ENCODE measurements at places on chromosomes 6 and 20.

- no peak for DNase-seq
These were observed 71.4 kb downstream of the CEP57L1 start for GRCh38 chr6:109166673-109167072.

- peak; percentile 38 for DNase-seq
These were observed 36.6 kb downstream of the NSFL1C start for GRCh38 chr20:1430004-1430451.

DNA sequence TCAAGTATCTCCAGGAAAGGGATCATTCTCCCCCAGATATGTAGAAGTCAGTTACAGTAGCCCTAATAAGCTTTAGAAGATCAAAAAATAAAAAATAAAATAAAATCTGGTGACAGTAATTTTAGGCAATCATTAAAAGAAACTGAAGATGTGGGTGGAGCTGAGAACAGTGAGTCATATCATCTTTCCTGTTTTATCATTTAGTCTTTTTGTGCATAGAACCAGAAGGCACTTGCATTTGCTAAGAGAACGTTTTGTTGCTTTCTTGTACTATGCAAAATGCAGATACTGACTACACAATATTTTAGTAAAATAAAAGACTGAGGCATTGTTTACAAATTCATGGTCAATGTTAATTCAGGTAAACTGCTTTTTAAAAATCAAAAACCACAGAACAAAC is 497.4 kb upstream of the EPHA7 start:
- no peak for DNase-seq

GRCh38 chr6:90083891-90084290 is 189.6 kb downstream of the GJA10 start:
- no peak for DNase-seq

- no peak for DNase-seq
These were observed 29.1 kb upstream of the LGSN start for GRCh38 chr6:63348836-63349235.

GRCh38 chr6:144715344-144715743 is 430.2 kb downstream of the UTRN start:
- peak; percentile 32 for DNase-seq

DNA sequence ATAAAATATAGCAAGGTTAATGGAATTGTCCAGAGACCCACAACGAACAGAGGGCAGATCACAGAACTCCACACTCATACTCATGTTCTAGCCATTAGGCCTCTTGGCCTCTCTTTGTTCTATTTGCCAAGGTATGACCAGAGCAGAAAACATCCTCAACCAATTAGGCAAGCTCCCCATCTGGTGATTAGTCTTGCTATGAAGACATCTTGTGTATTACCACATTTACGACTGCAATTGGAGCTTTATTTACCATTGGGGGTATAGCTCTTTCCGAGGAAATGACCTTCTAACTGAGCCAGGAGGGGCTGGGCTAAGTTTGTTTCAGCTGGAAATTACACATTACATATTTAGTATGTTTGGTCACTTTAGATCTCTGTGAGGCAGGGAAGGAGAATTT is 593.9 kb downstream of the CD109 start:
- DNase-seq = no peak

DNA sequence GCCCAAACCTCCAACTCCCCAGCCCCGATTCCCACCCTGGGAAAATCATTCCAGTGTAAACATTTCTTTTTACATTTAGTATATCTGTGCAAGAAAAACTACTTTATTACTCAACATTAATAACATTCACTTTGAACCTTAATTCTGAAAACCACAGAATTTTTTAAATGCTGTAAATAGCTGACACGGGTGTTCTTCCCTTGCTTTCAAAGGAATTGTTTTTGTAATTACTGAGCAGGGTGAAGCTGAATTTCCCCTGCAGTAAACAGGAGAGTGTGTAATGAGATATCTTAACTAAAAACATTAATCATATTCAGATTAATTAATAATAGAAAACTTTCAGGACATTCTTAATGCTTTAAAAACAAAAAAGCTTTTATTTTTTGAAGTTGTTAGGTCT is 99.3 kb upstream of the CITED2 start:
- no peak for DNase-seq

DNA sequence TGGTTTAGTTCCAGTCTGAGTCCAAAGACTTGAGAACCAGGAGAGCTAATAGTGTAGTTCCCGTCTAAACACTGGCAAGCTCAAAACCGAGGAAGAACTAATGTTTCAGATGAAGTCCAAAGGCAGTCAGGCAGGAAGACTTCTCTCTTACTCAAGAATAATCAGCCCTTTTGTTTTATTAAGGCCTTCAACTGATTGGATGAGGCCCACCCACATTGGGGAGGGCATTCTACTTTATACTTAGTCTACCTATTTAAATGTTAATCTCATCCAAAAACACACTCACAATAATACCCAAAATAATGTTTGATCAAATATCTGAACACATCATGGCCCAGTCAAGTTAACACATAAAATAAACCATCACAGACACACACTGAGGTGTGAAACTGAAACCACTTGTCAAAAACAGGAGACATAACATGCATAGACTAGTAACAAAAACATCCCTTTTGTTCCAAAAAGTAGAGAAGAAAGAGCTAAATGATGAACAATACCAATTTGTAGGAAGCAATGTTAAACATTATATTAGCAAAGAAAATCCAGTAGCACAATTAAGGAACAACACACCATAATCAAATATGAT is 50.2 kb upstream of the SENP6 start:
- DNase-seq = no peak

DNA sequence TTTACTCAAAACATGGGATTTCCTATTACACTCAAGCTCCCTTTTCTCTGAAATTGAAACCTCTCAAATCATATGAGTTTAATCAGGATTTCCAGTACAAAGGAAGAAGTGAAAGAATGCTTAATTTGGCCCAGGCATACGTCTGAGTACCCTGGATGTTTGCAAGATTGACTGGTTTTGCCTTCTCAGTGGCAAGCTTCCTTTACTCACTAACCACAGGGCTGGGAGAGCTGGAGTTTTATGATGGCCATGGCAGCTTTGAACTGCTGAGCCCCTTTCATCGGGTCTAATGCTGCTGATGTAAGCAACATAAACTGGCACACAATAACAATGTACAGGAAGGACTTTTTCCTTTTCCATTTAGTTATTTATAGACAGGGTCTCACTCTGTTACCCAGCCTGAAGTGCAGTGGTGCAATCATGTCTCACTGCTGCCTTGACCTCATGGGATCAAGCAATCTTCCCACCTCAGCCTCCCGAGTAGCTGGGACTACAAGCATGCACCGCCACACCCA is 194.8 kb downstream of the SLC35F1 start:
- peak; percentile 0 for DNase-seq

- no peak for DNase-seq
These were observed 11.4 kb upstream of the KCNQ2 start for GRCh38 chr20:63483834-63484233.

- DNase-seq = no peak
These were observed 27.1 kb downstream of the PRR18 start for GRCh38 chr6:166281104-166281503.

DNA sequence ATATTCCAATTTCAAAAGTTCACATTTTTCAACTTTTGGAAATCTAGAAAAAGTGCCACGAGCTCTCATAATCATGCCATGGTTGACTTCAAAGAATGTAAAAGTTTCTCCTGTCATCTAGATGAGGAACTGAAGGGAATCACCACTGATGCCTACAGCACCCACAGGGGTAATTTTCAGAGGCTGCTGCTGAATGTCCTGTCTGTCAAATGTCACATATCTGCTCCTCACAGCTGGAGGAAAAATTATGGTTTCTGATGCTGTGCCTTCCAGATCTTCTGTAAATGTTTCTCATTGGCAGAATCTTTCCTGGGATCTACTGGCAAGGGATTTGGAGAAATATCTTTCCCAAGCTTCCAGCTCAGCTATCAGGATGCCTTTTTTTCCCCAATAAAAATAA is 32.5 kb upstream of the TRERF1 start:
- DNase-seq = no peak

GRCh38 chr20:5844063-5844681 is 94.0 kb downstream of the SHLD1 start:
- peak; percentile 94 for DNase-seq

- peak; percentile 63 for DNase-seq
These were observed 25.3 kb downstream of the RBCK1 start for GRCh38 chr20:433300-433975.

GRCh38 chr6:114608091-114608490 is 265.3 kb upstream of the HS3ST5 start:
- no peak for DNase-seq

GRCh38 chr6:75285283-75285639 is 669 bp upstream of the TMEM30A start:
- no peak for DNase-seq

- peak; percentile 50 for DNase-seq
These were observed 2.1 kb upstream of the VSX1 start for GRCh38 chr20:25083773-25084625.

- no peak for DNase-seq
These were observed 268.7 kb downstream of the CD83 start for GRCh38 chr6:14386263-14386662.
